ENCODE measurements at places on chromosomes 7 and 10. TPM values are rescaled to one million over a fixed set of nuclear protein-coding genes. Genes with fewer than 3 reads are reported as not detected.

The AKR1C2 gene
- total RNA-seq: 7.9 TPM

- no peak for DNase-seq
- no peak overlapping the region for H3K4me3 ChIP-seq
- peaks cover 33% of the 10 kb centered on the region for H3K4me1 ChIP-seq
Measured at GRCh38 chr7:135489791-135490190, 20.1 kb downstream of the CNOT4 start.

GRCh38 chr7:64872351-64873154 is 30.5 kb upstream of the ZNF273 start:
- H3K27ac ChIP-seq: no peak overlapping the region
- H3K4me1 ChIP-seq: peaks cover 6% of the 10 kb centered on the region

The TACC2 gene
- total RNA-seq: 53.7 TPM

DNA sequence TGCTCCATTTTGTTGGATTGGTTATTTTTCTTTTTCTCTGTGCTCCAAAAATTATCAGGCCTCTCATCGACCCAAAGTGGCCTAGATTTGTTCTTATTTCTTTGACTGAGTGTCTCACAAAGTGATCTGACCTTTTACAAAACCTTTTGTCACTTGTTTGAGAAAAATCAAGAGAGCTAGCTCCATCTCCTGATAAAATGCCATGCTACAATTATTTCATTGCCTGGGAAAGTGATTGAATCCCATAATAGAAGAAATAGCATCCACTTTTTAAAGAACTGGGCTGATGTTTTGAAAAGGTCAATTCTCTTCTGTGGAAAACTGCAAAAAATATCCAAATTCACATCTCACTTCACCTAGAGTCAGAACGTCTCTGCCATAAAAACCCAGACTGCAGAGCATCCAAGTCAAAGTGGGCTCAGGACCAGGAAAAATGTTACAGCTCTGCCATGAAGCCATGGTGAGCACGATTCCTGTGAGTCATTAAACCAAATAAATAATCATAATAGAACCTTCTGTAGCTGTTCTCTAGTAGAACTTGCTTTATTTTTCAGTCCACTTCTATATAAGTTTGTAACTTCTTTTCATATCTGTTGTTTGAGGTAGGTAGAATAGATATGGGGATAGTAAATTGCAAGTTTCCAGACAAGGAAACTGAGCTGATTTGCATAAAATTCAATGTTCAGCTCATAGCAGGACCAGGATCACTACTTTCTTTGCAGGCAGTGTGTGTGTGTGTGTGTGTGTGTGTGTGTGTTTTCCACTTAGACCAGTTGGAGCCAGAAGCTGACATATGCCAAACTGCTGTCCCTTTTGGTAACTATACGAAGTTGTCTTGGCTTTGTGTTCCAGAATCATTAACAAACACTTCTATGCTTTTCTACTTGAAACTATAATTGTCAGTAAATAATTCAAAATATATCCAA is 632.5 kb upstream of the ANKRD30A start:
- no peaks in the 10 kb centered on the region for H3K27me3 ChIP-seq
- H3K4me1 ChIP-seq: peaks cover 39% of the 10 kb centered on the region
- H3K4me3 ChIP-seq: no peak overlapping the region
- no peak for DNase-seq
- peak overlapping the region; percentile 4 for H3K27ac ChIP-seq
- no peaks in the 10 kb centered on the region for H3K36me3 ChIP-seq

GRCh38 chr10:89926736-89927135 is 225.3 kb downstream of the KIF20B start:
- no peak overlapping the region for H3K27ac ChIP-seq
- H3K27me3 ChIP-seq: no peaks in the 10 kb centered on the region
- no peaks in the 10 kb centered on the region for H3K4me1 ChIP-seq
- no peak for DNase-seq
